ENCODE measurements at places on chromosomes 7 and 10.

GRCh38 chr7:11427686-11428273 is 404.2 kb downstream of the THSD7A start:
- DNase-seq = peak; percentile 77

GRCh38 chr7:151895631-151896031 is 18.7 kb upstream of the PRKAG2 start:
- no peak for DNase-seq

- DNase-seq = peak; percentile 43
These were observed 1.0 kb downstream of the CHST15 start for GRCh38 chr10:124092250-124092859.

DNA sequence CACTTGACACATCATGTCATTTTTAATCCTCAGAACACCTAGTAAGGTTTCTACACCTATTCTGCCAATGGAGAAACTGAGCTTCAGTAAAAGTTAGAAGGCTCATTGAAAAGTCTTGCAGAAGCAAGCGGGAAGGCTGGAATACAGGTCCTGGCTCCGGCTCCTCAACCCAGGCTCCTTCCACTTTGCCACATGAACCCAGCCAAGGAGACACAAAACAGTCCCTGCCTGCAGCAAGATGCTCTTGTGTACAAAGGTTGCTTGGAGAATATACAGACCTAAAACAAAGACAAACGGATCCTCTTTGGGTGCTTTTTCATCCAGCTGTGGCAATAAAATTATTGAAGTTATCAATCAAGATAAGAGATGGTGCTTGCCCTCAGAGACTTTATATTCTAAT is 106.8 kb downstream of the SORBS1 start:
- no peak for DNase-seq

GRCh38 chr10:49649936-49650723 is 29.3 kb upstream of the C10orf53 start:
- DNase-seq = no peak

- peak; percentile 32 for DNase-seq
These were observed 66.6 kb downstream of the LYZL1 start for GRCh38 chr10:29355411-29355991.

- DNase-seq = no peak
These were observed 22.4 kb upstream of the C10orf71 start for GRCh38 chr10:49276596-49276995.

DNA sequence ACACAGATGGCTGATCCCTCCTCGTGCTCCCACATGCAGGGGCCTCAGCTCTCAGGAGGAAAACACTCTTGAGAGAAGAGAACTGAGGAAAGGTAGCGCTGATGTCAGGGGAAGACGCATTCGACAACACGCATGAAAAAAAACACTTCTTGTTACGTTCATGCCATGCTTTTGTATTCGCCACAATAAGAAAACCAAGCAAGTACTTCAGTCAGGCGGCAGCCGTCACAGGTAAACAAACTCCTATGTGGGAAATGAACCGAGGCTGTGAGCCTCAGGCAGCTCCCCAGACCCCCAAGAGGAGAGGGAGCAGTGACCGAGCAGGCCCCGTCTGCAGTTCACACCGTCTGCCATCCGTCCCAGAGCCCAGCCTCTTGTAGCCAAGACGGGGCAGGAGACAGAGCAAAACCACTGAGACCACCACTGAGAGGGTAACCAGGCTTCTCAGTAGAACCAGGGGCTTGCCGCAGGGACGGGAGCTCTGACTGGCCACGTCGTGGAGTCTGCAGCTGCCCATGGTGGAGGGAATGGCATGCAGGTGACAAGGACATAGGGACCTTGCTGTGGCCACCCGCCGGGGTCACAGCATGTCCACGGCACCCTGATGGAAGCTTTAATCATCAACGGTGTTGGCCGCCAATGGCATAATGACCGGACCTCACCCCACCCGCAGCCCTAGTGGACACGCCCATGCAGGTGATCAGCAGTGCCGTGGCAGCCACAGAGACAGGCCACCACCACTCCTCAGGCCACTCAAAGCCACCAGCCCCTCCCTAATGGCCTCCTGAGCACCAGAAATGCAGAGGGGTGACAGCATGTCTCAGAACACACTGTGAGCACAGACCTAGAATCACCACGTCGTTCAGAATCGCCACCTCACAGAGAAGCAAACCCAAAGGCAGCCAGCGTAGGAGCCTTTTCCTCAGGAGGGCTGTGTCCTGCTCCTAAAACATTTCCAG is 304.3 kb downstream of the PTPRN2 start:
- no peak for DNase-seq

GRCh38 chr10:5618042-5618441 is 48.4 kb downstream of the ASB13 start:
- no peak for DNase-seq

DNA sequence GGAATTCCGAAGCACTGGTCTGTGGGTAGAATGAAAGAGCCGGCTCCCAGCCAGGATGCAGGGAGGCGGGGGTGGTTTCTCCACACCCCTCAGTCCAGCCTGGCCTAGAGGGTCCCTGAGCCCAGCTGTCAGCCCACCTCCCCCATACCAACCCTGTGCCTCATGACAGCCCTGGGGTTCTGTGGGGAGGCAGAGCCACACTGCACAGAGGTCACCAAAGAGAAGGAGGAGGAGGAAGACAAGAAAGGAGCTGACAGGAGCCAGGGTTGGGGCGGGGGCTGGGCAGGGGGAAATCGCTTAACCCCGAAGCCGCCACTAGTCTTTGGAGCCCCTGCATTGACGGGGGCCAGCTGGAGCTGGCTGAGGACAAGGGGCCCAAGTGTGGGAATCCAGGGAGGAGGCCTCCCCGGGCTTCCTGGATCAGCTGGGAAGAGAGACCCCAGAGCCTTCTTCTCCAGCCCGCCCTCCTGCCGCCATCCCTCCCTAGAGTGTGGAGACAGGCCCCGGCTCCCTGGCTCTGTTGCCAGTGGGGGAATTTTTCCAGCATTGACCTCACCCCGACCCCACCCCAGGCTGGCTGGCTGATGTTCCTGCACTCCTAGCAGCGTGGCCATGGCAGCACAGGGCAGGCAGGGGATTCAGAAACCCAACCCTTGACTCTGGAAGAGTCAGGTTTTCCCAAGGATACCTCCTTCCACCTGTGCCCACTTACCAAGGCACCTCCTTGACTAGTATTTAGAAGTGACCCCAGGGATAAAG is 32.5 kb downstream of the KAZALD1 start:
- DNase-seq = no peak

DNA sequence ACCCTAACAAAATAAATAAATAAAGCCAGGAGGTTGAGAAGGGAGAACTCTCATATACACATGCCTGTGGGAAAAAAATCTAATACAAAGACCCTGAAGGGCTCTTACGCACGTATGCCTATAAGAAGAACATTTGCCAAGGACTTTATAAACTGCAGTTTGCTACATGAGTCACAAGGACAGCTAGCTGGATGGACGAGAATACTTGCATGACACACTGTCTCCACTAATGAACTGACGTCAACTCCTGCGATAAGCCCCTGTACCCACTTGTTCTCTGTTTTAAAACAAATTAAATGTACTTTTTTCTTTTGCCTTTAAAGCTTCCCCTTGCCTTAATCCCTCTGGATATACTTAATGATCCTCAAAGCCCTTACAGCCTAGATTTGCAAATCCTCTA is 374.6 kb upstream of the GHITM start:
- peak; percentile 47 for DNase-seq

GRCh38 chr10:131842351-131843088 is 58.3 kb upstream of the PPP2R2D start:
- DNase-seq = no peak

GRCh38 chr7:24356718-24357386 is 72.9 kb downstream of the NPY start:
- DNase-seq = no peak

GRCh38 chr7:126608339-126608776 is 644.4 kb downstream of the GRM8 start:
- peak; percentile 0 for DNase-seq

- peak; percentile 17 for DNase-seq
These were observed 233.9 kb downstream of the DNAJB6 start for GRCh38 chr7:157570531-157571200.

GRCh38 chr7:16136896-16137295 is 284.4 kb downstream of the CRPPA start:
- no peak for DNase-seq

DNA sequence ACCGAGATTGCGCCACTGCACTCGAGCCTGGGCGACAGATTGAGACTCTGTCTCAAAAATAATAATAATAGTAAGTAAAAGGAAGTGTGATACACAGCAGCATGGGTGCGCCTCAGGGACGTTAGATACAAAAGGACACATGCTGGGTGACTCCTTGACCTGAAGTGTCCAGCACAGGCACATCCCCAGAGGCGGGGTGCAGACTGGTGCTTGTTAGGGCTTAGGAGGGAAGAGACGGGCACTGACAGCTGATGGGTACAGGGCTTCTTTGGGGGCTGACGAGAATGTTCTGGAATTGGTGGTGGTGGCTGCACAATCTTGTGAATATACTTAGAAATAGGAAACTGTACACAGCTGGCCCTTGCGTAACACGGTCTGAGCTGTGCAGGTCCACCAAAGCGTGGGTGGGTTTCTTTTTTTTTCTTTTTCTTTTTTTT is 61.8 kb upstream of the DNAJB6 start:
- no peak for DNase-seq

- DNase-seq = no peak
These were observed 36.1 kb upstream of the ZNF518A start for GRCh38 chr10:96093948-96094347.

DNA sequence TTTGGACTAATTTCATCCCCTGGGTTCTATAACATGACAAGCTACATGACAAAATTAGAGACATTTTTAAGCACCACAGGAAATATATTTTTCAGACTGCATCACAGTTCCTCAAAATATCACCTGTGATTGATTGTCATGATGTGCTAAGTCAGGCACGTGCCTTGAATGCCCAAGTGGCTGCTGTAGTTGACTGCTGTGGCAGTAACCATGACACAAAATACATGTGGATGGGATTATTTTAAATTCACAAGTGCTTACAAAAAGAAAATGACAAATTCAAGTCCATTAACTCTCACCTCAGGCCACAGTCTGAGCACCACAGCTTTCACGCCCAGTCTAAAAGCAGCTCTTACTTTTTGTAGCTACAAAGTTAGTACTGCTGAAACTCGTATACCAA is 45.5 kb downstream of the TNPO3 start:
- DNase-seq = no peak

- DNase-seq = peak; percentile 67
These were observed 117.7 kb downstream of the APBB1IP start for GRCh38 chr10:26555719-26556368.

DNA sequence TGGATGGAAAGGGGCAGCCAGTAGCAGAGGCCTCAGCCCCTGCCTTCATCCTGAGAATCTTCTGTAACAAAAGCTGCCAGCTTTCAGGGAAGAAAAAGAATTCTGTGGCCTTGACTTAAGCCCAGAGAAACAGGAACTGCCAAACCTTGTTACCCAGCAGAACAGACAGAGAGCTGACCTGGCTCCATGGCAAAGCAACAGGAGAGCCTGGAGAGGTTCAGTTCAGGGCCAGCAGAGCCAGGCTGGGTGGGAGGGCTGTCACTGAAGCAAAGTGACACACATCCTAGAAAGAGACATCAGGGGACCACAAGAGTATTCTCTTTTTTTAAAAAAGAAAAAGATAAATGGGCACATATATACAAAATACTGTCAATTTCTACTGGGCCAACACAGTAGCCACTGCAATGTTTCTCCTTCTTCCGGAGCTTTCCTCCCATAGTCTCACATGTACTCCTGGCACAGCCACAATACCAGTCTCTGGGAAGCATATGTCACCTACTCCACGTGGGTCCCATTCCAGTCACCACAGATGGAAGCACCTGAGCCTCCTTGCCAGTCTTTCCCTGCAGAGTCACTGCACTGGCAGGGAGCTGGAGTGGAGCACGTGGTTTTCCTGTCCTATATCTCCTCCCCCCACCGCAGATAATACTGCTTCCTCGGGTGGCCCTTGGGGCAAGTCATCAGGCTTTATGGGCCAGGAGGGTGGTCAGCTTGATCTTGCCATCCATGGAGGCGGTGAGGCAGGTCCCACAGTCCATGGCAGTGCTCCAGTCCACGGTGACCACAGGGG is 15.2 kb upstream of the CYREN start:
- no peak for DNase-seq

DNA sequence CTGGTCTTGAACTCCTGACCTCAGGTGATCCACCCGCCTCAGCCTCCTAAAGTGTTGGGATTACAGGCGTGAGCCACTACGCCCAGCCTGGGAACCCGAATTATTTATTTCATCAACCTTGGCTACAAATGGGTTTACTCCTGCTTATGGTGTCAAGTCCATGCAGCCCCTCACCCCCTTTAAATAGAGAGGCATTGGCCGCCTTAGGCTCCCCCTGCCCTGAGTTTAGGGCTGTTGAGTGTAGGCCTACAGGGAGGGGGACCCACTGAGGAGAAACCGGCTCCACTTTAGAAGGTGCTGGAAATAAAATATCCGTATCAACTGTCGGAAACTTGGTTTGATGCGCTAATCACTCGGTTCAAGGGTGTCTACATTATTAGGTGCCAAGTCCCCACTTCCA is 8.7 kb upstream of the SP8 start:
- no peak for DNase-seq

- DNase-seq = no peak
These were observed 38.4 kb upstream of the AQP1 start for GRCh38 chr7:30873207-30873606.

DNA sequence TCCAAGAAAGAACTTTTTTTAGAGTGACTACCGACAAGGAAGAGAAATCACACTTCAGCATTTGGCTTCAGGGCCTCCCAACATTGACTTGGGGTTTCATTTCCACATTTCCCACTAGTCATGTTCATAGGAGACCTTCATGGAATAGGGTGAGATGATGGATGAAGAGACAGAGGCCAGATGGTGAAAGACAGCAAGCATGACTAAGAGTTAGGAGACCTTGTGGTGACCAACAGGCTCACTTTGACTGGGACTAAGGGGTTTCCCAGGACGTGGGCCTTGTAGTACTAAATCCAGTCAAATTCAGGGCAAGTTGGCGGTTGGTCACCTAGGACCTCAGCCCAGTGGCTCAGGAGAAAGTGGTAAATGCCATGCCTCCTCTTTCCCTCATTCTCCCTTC is 3.0 kb upstream of the GIMAP5 start:
- no peak for DNase-seq

DNA sequence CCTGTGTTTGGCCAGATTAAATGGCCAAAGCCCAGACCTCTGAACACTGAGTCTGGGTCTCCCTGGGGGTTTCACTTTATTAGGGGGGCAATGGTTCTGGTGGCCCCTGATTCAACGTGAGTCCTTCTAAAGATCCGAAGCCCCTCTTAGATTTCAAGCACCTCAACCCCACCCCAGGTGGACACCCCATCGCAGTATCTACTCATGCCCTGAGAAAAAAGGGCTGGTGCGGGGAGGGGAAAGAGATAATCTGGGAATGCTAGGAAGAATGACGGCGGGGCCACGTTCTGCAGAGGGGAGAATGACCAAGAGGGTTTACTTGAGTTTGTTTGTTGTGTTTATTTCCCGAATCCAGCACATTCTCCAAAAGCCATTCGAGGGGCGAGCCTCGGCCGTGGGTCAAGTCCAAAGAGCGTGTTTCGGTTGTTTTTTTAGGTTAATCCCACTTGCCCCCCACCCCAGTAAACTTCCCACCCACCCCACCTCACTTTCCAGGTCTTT is 832 bp downstream of the PDLIM1 start:
- no peak for DNase-seq

- DNase-seq = no peak
These were observed 88.1 kb upstream of the FOXI2 start for GRCh38 chr10:127648885-127649284.
